ENCODE measurements at places on chromosomes 2 and 18. TPM values are rescaled to one million over a fixed set of nuclear protein-coding genes. Genes with fewer than 3 reads are reported as not detected.

Gene INHBB
- total RNA-seq: 2.2 TPM

- peak; percentile 32 for DNase-seq
Observed at GRCh38 chr2:222518570-222519381, 94.4 kb downstream of the SGPP2 start.

DNA sequence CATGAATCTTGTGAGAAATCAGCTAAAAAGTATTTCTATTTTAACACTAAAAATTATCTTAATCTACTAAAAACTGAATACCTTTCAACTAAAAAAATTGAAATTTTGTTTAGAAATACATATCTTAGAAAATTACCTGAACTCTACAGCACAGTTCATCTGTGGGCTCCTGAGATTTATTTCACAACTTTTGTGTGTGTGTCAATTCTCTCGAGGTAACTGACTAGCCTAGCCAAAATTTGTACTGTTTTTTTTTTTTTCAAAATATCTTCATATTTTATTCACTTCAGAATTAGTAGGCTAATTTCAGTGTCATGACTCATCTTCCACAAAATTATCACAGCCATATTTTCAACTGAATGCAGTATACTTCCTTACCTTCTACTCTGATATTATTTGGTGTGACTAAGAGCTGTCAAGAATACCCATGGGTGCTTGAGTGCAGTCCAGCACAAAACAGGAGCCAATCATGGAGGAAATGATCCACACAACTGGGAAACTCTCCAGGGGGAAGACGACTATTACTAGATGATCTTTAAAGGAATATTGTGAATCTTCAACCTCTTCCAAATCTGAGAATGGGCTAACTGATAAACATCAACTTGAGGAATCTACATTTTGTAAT is 174.6 kb downstream of the ZNF385B start:
- no peak for DNase-seq

GRCh38 chr18:32696376-32696775 is 76.4 kb downstream of the KLHL14 start:
- DNase-seq: no peak

Gene NEU2
- total RNA-seq: 0.24 TPM
